ENCODE measurements at places on chromosomes 16 and 17.

DNA sequence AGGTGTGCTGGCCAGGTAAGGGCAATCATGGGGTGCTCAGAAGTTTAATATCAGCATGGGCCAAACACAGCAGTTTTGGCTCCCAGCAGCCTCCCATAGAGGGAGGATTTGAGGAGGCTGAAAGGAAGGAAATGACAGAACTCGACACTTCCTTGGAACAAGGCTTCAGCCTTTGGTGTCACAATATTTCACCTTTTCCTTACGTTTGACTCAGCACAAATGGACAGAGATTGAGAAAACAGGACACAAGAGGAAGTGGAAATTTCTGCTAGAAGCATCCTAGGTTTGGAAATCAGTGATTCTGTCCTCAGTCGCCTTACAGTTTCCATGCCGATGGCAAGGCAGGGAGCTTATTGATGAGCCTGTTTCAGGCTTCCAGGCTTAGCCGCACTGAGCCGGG lies 181.4 kb downstream of the MAF start:
- DNase-seq, result no peak

- no peak for DNase-seq
These were observed 145.3 kb upstream of the PLCG2 start for GRCh38 chr16:81633680-81634379.

DNA sequence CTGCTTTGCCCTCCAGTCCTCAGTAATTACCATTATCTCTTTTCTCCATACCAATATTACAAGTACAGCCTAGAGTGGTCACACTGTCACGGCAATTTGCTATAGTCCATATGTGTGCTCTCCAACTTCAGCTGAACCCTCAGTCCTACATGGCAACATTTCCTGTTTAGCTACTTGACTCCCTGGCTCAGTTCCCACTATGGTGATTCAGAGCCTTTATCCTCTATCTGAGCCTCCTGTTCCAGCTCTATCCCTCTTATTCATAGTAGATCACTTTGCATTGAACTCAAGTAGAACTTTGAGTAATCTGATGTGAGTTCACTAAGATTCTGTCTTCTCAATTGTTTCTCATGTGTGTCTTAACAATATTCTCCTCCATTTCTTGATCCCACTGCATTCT lies 43.7 kb upstream of the GOSR1 start:
- no peak for DNase-seq

GRCh38 chr16:30352488-30353401 lies 2.4 kb downstream of the CD2BP2 start:
- DNase-seq, result no peak

GRCh38 chr17:49521471-49522356 lies 26.6 kb downstream of the NGFR start:
- DNase-seq, result no peak

DNA sequence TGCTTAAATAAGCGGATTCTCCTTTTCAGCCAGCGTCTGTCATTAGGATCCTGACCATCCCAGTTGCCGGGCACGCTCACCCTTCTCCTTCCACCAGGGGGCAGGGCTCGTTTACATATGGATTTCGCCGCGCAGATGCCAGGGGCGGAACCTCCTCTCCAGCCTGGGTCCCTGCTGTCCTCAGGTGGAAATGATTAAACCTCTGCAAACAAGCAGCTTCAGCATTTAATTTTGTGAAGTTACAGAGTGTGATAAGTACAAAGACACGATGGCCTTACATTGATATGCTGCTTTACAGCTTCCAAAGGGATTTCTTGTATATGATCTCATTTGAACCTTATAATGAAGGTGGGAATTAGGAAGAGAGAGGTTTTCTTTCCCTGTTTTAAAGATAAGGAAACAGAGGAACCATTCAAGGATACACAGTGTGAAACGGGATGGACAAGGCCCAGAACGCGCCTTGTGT lies 3.9 kb upstream of the KRT28 start:
- DNase-seq, result peak; percentile 60

GRCh38 chr16:67458121-67458641 lies 22.8 kb downstream of the ATP6V0D1 start:
- no peak for DNase-seq

- no peak for DNase-seq
These were observed 1.1 kb upstream of the DBNDD1 start for GRCh38 chr16:90020260-90020837.

GRCh38 chr16:2473999-2474876 lies 689 bp upstream of the TBC1D24 start:
- DNase-seq, result peak; percentile 50

GRCh38 chr17:67648032-67648905 lies 69.5 kb upstream of the NOL11 start:
- no peak for DNase-seq

DNA sequence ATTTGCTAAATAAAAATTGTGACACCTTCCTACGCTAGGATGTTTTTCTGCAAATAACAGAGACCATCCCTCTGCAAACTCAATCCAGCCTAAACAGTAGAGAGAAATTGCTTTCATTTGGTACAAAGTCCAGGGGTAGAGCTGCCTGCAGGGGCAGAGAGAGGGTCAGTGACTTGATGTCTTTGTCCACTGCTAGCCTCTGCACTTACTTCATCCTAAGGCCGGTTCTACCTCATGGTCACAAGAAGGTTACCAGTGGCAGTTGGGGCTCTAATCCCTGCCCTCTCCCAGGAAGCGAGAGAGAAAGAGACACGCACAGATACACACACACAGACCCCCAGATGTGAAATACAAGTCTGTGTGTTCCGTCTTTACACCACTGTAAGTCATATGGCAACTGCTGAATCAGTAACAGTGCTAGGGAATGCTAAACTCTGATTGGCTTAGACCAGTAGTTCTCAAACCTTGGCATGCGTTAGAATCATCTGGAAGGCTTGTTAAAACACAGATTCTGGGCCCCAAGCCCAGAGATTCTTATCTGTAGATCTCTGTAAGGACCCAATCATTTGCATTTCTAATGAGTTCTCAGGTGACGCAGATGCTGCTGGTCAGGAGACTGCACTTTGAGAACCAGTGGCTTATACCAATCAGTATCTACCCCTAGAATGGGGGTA lies 13.1 kb upstream of the LPCAT2 start:
- no peak for DNase-seq

All from T-helper 2 cell (primary cell).